Activated CD4-positive, alpha-beta T cell treated with anti-CD3 and anti-CD28 coated beads, Interleukin-2, Interleukin-4, amounts not matched to agents 100 ng/mL and 50 ng/mL, durations not matched to agents 16 hours and 8 hours (primary cell): ENCODE measurements at places on chromosomes 13 and 19.

- no peak for DNase-seq
These were observed 12.3 kb downstream of the ZNF507 start for GRCh38 chr19:32357720-32358119.

- no peak for DNase-seq
These were observed 15.4 kb downstream of the TNFAIP8L1 start for GRCh38 chr19:4654437-4655361.

GRCh38 chr19:5718579-5719273 is 1.2 kb downstream of the LONP1 start:
- DNase-seq = peak; percentile 84

- no peak for DNase-seq
These were observed 10.1 kb downstream of the LGALS7B start for GRCh38 chr19:38799104-38799503.

DNA sequence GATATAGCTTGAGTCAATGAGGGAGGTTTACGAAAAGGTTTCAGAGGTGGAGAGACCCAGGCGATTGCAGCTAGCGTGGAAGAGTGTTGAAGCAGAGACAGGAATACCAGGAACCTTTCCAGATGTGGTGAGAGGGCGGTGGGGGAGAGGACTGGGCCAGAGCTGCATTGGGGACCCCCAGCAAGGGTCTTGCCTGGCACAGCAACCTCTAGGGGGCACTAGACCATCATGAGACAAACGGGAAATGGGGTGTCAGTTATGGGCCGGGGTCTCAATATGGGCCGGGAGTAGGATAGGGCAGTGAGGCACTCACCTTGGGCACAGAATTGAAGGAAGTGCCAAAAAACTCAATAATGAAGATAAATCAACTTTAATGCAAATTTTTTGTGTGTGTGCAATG is 2.1 kb upstream of the LRP3 start:
- no peak for DNase-seq

GRCh38 chr19:36409841-36410240 is 8.6 kb downstream of the ZFP82 start:
- no peak for DNase-seq

DNA sequence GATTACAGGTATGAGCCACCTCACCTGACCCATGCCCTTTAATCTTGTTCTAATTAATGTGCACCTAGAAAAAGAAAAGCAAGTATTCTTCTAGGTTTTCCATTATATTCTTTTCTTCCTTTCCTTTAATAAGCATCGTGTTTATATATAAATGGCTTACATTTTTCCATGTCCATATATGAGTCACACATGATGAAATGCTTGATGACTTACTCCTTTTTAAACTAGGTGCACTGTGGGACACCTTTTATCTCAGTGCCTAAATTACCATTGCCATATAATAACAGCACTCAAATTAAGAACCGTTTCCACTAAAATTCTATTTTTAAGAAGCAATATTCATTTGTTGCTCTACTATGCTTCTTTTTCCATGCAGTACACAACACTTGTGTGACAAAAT is 363.3 kb downstream of the LIG4 start:
- DNase-seq = no peak

GRCh38 chr13:36885901-36886300 is 34.1 kb downstream of the SMAD9 start:
- DNase-seq = no peak

- no peak for DNase-seq
These were observed 17.6 kb downstream of the ZNF121 start for GRCh38 chr19:9566729-9567128.

DNA sequence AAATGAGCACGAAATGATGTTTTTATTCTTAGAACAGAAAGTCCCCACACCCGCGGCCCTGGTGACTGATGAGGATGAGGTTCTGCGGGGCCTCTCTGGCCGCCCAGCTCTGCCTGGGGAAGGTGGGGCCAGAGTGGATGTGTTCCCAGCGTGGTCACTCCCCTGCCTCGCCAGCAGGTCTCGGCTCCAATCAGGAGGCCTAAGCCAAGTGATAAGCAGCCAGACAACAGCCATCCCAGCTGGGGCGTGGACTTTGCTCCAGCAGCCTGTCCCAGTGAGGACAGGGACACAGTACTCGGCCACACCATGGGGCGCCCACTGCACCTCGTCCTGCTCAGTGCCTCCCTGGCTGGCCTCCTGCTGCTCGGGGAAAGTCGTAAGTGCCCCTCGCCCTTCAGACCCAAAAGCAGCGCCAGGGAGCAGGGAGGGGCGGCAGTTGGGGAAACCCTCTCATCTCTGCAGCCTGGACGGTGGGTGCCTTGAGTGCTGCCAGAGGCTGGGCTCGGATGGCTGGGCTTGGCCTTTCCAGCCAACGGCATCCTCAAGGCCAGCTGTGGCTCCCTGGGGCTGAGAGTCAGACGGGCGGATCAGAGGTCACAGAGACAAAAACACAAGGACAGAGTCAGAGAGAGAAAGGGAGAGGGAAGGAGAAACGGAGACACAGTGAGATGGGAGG is at the start of gene F10:
Gene F10, plus strand, starts transcription at position 250 of the 676 bp plus-strand sequence. Its CDS starts 57 bp downstream, at position 307.
- DNase-seq = no peak

DNA sequence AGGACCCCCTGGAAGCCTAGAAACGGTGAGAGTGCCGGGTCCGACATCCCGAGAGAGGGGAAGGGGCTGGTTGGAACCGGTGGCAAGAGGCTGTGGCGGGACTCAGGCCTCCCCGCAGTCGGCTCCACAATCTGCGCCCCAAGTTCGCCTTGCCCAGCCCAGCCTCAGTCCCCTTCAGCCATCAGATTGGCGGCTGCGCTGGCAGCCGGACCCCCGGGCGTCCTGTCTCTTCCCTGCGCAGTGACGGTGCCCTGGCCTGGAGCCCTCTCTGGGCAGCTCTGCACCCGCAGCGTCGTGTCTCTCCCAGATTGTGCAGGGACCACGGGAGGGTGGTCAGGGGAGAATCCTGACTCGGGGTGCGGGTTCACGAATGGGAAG is 315 bp downstream of the ZNF492 start:
- DNase-seq = no peak

DNA sequence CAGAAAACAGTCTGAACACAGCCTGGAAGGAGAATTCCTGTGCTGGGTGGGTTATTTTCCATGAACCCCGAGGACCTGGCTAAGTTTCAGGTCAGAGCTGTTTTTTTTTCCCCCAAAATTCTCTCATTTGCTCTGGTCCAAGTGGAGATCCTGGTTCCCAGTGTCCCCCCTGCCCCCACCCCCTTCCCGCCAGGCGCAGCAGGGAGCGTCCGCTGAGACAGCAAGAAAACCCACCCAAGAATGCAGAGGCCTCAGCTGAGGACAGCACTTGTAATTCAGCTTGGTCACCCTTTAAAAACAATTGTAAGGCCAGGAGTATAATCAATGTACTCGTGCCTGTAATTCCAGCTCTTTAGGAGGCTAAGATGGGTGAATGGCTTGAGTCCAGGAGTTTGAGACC is 11.4 kb upstream of the TSPAN16 start:
- no peak for DNase-seq

DNA sequence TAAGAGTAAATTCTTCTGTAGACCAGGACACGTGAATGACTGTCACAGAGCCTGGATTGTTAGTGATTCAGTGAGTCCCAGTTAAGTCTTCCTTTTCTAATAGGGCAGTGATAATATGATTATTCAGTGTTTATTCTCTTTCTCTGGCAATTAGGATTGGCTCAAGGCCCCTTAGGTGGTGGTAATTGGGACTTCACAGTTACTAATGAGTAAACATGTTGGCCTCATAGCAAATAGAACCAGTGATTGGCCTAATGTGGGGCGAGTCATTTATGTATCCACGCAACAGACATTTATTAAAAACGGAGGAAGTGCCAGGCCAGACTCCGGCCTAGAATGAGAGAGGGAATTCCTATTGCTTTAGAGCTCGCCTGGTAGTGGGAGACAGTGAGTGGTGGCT is 72.4 kb downstream of the SHISA2 start:
- no peak for DNase-seq

DNA sequence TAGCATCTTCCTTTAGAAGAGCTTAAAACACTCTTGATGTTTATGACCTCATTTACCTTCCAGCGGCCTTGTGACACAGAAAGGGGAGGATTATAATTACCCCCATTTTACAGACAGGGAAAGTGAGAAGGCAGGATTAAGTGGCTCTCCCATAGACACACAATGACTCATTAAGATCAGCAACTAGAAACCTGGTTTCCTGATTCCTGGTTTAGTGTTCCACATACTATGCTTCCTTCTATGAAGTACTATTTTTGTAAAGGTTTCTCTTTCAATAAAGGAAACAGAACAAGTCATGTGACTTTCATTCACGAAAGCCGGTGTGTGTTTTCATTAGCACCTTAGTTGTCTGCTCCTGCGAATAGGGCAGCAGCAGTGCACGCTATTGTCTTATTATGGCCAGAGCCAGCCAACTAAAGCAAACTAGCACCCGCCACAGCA is 8.3 kb downstream of the IRS2 start:
- peak; percentile 21 for DNase-seq

DNA sequence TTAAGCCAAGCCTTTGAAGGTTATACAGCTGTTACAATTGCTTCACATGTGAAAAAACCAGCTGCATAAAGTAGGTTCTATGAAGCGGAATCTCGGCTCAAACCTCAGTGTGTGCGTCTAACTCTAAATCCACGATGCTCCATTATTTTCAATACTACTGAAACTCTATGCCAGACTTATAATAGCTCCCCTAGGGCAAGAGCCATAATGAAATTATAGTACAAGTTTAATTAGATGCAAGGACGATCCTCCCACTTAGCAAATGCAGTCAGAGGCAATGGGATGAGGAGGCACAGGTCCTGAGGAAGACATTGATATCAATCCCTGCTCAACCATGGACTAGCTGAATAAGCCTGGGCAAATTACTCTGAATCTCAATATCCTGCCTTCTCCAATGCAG is 31.1 kb downstream of the SLC7A1 start:
- no peak for DNase-seq
